GM03348 (cell line): ENCODE measurements at places on chromosomes 7 and 10.

GRCh38 chr10:31707093-31708039, 221.3 kb downstream of the ARHGAP12 start:
- DNase-seq: peak; percentile 75

DNA sequence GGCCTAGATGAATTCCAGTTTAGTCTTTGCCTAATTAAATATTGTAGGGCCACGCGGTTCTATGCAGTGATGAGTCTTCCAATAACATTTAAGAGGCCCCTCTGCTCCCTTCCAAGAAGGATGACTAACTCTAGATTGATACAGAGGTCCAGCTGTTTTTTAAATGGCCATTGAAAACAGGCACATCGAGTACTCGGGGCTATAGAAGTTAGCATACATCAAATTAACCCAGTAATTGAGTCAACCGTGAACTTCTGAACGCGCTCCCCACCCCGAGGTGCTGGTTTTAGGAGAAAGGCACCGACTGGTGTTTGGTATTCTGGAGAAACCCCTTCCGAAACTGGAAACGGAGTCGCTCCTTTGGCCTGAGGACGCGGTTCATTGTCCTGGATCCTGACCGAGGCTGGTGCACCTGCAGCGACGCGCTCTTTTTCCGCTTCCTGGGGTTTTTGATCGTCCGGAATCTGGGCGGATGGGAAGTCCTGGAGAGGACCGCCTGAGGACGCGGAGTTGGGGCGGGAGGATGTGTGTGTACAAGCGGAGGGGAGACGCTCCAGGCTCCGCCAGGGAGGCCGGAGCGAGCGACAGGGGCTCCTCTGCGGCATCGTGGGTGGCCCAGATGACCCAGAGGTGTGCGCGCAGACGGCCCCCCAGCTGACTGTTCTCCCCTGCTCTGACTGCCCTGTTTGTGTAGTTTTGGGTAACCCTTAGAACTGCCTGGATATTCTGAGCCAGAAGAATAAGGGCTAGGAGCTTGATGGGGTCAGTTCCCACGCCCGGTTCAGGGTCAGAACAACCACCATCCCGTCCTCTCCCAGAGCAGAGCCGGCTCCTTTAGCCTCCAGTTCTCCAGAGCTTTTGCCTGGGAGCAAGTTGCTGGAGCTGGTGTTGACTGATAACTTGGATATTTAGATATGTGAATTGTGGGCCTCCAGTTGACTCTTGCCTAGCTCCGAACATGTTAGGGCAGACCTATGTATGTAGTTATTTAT, 711 bp downstream of the FAM221A start:
- peak; percentile 26 for DNase-seq

GRCh38 chr10:28620251-28620650, 57.1 kb upstream of the BAMBI start:
- no peak for DNase-seq

DNA sequence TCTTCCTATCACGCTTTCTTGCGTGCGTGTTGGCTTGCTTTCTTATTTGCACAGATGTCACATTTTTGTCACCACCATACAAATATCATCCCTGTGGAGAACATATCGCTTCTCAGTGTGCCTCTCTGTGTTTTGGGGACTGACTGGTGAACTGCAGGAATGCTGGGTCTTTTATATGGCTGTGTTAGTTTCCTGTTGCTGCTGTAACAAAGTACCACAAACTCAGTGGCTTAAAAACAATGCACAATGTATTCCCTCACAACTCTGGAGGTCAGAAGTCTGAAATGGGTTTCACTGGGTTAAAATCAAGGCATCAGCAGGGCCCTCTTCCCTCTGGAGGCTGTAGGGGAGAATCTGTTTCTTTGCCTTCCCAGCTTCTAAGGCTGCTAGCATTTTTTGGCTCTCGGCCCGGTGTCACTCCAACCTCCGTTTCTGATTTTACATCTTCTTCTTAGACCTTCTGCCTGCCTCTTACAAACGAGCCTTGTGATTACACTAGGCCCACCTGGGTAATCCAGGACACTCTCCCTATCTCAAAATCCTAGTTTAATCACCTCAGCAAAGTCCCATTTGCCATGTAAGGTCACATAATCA, 82.0 kb downstream of the LRMDA start:
- DNase-seq: no peak

DNA sequence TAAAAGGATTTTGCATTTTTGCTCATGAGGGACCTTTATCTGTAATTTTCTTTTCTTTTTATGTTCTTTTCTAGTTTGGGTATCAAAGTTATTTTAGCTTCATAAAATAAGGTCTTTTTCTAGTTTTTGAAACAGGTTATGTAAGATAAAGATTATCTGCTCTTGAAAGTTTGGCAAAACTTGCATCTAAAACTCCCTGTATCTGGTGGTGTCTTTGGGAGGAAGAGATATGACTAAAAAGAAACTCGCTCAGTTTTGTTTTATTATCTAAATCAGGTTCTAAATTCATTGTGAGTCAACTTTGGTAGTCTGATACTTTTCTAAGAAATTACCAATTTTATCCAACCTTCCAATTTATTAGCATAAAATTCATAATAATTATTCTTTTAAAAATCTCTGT, 55.1 kb downstream of the VCL start:
- DNase-seq: no peak

DNA sequence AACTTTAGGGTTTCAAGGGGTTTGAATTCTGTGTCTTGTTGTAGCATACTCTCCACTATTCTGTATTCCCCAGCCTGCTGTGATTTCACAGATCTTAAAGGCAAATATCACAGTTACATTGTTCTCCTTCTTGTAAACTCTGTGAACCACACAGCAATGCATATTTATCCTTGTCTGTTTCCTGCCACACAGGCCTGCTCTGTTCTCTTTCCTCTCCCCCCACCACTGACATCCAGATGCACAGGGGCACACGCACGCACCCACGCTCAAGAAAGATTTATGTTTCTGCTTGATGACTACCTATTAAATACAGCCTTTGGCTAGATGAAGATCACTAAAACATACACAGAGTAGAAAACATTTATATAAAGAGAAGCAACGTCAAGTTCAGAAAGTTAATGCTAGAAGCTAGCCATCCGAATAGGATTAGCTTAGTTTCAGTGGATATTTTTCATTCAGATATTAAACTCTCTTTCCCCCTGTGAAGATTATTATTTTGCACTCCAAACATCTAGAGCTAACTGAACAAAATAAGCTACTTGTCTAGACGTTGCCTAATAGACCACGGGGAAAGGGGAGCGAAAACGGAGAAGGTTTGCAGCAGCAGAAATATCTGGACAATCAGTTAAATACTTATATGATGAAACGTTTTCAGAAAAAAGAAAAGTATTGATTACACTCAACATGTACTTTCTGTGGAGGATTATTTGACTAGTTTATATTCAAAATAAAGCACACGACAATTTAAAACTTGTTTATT, 193.1 kb upstream of the SEMA3C start:
- no peak for DNase-seq

- no peak for DNase-seq
Measured at GRCh38 chr10:88097092-88097516, 233.7 kb downstream of the PTEN start.

DNA sequence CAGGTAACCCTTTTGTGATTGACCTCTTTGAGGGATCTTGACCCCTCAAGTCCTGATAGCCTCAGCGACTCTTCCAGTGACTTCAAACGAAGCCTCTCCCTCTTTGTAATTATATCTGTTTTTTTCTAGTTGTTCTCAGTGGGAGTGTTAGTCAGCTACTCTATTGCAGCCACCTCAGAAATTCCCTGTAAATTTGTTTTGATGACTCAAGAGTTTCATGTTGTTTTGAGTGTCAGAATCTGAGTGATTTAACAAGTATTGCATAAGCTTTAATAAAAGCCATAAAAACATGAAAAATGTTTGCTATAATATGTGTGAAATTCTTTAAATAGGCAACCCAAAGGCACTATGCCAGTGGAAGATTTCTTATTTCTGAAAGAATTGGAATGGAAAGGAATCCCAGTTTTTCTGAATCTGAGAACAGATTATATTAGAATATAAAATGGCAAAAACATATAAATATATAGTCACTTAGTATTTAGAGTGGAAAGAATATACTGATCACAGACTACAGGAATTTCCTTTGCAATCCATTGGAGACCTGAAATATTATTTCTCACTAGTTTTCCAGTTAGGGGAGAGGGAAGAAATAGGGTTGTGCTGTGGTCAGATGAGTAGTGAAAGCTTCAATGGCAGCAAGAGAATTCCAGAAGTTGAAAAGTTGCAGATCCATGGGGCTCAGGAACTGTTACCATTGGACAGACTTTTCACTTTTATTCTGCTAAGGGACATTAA, 94.4 kb upstream of the SEMA3C start:
- DNase-seq: peak; percentile 68

GRCh38 chr7:155424301-155425010, 33.5 kb upstream of the EN2 start:
- DNase-seq: no peak

DNA sequence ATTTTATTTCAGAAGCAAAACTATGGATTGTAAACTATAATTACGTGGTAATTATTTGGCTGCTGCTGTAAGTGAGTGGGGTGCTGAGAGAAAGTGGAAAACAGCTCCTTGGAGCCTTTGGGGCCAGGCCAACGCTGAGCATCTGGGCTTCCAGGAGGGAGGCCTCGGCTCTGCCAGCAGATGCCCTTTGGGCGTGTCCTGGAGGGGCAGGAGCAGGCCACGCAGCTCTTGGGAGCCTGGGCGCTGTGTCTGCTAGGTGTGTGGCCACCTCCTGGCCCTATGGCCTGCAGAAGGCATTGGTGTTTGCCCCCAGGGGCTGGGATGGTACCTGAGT, 423.3 kb downstream of the GLRX3 start:
- DNase-seq: no peak

DNA sequence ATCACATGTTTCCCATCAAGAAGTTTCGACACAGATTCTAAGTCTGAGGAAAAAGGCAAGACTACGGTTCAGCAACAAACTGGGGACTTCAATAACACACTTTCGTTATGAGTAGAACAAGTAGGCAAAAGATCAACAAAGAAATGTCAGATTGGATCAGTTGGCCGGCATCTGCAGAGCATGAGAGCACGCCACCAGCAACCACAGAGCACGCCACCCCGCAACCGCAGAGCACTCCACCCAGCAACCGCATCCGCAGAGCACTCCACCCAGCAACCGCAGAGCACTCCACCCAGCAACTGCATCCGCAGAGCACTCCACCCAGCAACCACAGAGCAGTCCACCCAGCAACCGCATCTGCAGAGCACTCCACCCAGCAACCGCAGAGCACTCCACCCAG, 89.7 kb upstream of the FAM20C start:
- peak; percentile 47 for DNase-seq

DNA sequence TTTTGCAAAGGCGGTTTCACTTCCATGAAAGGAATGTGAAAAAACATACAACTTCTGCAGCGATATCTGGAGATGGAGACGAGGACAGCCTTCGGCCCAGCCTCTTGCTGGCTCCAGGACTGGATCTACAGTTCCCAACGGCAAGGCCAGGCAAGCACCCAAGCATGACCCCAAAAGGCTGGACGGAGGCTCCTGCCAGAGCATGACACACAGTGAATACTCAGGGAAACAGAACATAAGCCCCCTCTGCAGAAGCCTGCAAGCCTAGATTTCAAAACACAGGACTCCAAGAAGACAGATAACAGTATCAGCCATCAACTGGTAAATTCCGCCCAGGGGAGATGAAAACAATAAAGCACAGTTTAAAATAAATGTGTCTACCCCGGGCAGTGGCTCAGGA, 3.3 kb upstream of the LRRC27 start:
- no peak for DNase-seq

GRCh38 chr10:78896159-78896928, 172.4 kb upstream of the ZMIZ1 start:
- DNase-seq: no peak

GRCh38 chr7:10429511-10429910, 544.2 kb upstream of the PHF14 start:
- DNase-seq: no peak
